ENCODE measurements at places on chromosomes 2 and 18.

GRCh38 chr2:219442256-219443015 lies 7.8 kb downstream of the SPEG start:
- no peak for DNase-seq

DNA sequence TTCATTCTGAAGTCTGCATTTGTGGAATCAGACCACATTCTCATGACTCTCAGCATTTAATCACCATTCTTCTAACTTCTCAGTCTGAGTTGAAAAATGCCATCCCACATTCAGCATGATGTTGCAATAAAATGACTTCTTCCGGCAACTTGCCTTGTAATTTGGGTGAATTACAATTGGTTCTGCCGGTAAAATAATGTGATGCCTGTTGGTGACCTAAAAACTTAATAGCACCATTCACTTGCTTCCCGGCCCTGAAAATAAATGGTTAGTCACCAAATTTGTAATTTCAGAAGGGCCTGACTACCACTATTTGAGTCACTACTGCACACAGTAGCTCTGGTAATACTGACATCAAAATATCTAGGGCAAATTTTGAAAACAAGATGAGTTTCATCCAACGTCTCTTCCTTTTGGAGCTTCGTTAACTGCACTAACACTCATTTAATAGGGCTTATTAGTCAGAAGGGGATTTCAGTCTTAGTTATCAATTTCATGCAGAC lies 637.1 kb upstream of the CHAC2 start:
- DNase-seq, result peak; percentile 35

GRCh38 chr18:79532313-79533007 lies 136.7 kb downstream of the NFATC1 start:
- no peak for DNase-seq

- no peak for DNase-seq
These were observed 263.1 kb downstream of the TNS1 start for GRCh38 chr2:217739741-217740140.

GRCh38 chr2:206267567-206267966 lies 6.9 kb upstream of the ZDBF2 start:
- DNase-seq, result no peak

- DNase-seq, result peak; percentile 91
These were observed 112.3 kb downstream of the PXDN start for GRCh38 chr2:1632002-1632348.

- DNase-seq, result no peak
These were observed 9.3 kb downstream of the PAX3 start for GRCh38 chr2:222289278-222290160.

GRCh38 chr2:118548880-118549488 lies 298.5 kb downstream of the EN1 start:
- no peak for DNase-seq

All from foreskin keratinocyte (primary cell).